Caco-2 (cell line): ENCODE measurements at places on chromosomes 3 and 15. TPM values are rescaled to one million over a fixed set of nuclear protein-coding genes. Genes with fewer than 3 reads are reported as not detected.

GRCh38 chr3:111072031-111072921, 660 bp downstream of the NECTIN3 start:
- no peak for DNase-seq

- peak; percentile 93 for DNase-seq
Measured at GRCh38 chr3:51982352-51982837, 940 bp upstream of the ACY1 start.

- DNase-seq, result no peak
Measured at GRCh38 chr15:38378161-38378560, 75.8 kb upstream of the FAM98B start.

GRCh38 chr3:94226078-94226477, 163.2 kb downstream of the NSUN3 start:
- no peak for DNase-seq

- no peak for DNase-seq
Measured at GRCh38 chr15:70547846-70548487, 215.4 kb downstream of the UACA start.

GRCh38 chr3:154764856-154765640, 315.1 kb upstream of the MME start:
- DNase-seq, result no peak

- DNase-seq, result no peak
Measured at GRCh38 chr3:179308001-179308400, 14.8 kb upstream of the ZNF639 start.

GRCh38 chr15:99085413-99086326, 19.2 kb upstream of the SYNM start:
- no peak for DNase-seq

Gene ARF4
- total RNA-seq, result 194 and 204 TPM in 2 replicates

Gene PP2D1
- total RNA-seq, result not detected in 2 replicates

Gene TMCO5A
- not detected in 2 replicates for total RNA-seq

Gene P2RY12
- total RNA-seq, result not detected in 2 replicates

Gene STRC
- 0.07 TPM in 1 of 2 replicates, not detected in the other for total RNA-seq

Gene KLHL40
- total RNA-seq, result not detected in 2 replicates

Gene SLC28A2
- 0.11 and 0.14 TPM in 2 replicates for total RNA-seq

Gene GPD1L
- 8.8 and 9.3 TPM in 2 replicates for total RNA-seq

Gene CATSPER2
- 1.4 and 2.4 TPM in 2 replicates for total RNA-seq

Gene ACOX2
- 9.1 and 9.5 TPM in 2 replicates for total RNA-seq
